ENCODE measurements at places on chromosomes 3 and 15. TPM values are rescaled to one million over a fixed set of nuclear protein-coding genes. Genes with fewer than 3 reads are reported as not detected.

SYNPR gene
- total RNA-seq = not detected

GRCh38 chr15:29704950-29705597, 117.2 kb downstream of the TJP1 start:
- no peak for DNase-seq

GRCh38 chr15:31396881-31397560, 70.4 kb downstream of the KLF13 start:
- DNase-seq = peak; percentile 76

DNA sequence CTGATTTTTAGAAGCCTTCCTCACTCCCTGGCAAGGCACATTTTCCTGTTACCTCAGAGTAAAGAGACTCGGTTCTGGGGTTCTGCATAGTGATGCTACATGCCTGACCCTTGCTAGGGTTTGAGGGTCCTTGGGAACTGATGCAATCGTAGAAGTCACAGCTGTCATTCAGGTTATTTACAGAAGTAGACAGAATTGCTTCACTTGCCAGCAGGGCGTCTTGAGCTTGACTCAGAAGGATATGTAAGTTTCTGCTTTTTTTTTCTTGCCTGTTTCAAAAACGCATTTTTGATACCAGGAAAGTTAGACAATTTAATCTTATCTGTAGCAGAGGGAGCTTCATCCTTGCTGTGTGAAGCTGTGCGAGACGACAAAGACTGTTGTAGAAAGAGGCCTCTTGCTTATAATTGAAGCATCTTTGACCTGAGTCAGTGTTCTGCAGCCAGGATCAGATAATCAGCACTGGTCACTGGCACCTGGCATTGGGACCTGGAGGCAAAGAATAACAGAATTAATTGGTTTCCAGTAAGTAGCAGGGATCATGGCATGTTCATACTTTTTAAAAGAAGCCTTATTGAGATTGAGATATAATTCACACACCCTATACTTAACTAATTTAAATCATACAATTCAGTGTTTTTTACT, 24.8 kb downstream of the CACNA1D start:
- no peak for DNase-seq

- DNase-seq = peak; percentile 74
Measured at GRCh38 chr3:13693441-13693840, 144.5 kb downstream of the FBLN2 start.

KIF15 gene
- total RNA-seq = 8.8 TPM

PRTG gene
- 19.7 TPM for total RNA-seq

DNA sequence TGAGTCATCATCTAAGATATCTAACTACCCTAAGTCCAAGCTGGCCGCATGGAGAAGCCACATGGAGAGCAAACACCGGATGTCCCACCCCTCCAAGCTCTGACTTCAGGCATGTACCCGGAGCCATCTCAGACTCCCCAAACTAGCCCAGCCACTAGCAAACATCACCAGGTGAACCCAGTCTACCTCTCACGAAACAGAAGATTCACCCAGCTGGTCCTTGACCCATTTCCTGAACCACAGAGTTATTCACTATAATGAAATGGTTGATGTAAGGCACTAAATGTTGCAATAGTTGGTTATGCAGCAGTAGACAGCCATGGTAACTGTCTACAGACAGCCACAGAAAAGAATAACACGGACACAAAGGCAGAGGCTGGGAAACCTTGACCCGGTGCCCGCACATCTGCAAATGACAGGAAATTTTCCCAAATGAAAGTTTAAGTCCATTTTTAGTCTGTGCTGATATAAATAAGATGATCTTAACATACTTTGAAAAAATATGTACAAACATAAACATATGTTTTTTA, 265.5 kb upstream of the ATP10A start:
- no peak for DNase-seq

- peak; percentile 27 for DNase-seq
Measured at GRCh38 chr15:70856177-70856883, 2.4 kb upstream of the LARP6 start.

GPR171 gene
- not detected for total RNA-seq

DNA sequence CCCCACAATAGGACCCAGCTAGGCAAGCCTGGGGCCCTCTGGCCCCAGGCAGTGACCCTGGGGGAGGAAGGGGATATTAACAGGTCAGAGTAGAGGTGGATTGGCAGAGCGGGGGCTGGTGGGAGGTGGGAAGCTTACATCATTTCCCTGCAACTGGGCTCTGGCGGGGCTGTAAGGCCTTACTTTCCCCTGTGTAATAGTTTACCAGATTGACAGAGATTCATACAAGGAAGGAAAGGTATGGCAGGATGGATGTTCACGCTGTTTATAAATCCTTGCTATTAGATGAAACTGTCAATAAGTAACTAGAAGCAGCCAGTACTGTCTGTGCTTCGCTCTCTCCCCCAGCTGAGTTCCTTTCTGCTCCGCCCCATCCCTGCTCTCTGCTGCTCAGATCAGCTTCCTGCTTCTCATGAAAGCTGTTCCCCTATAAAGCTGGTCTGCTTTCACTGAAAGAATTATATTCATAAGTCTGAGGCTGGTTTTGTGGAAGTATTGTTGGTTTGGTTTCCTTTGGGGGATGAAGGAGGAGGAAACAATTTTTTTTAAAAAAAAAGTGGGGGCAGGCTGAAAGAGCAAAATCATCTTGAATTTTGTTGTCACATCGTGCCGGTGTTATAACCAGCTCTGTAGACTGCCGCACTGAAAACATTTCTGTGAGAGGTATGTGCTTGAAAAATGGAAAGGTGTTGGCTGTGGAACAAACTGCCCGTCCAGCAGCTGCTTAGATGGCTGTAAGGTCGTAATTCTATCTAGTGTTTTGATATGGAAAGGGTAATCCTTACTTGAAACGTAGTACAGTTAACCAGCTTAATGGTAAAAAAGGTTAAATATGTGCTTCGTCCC, 76.4 kb downstream of the BBX start:
- peak; percentile 68 for DNase-seq

GRCh38 chr15:70348581-70349344, 251.0 kb upstream of the TLE3 start:
- DNase-seq = no peak

- DNase-seq = no peak
Measured at GRCh38 chr3:187288131-187288854, 3.2 kb downstream of the MASP1 start.

Measured in tongue (tissue), 3 donors.